ENCODE measurements at places on chromosomes 6 and 20. TPM values are rescaled to one million over a fixed set of nuclear protein-coding genes. Genes with fewer than 3 reads are reported as not detected.

TCEA2 gene
- 6.4 TPM for total RNA-seq

ENPP5 gene
- total RNA-seq, result 0.59 TPM

DAAM2 gene
- total RNA-seq, result 17.0 TPM

SLC12A5 gene
- 0.33 TPM for total RNA-seq

ADTRP gene
- total RNA-seq, result not detected

BTNL2 gene
- not detected for total RNA-seq

UST gene
- 2.7 TPM for total RNA-seq

TFAP2C gene
- under 0.01 TPM for total RNA-seq

ANKEF1 gene
- total RNA-seq, result 1.6 TPM

GDAP1L1 gene
- not detected for total RNA-seq

ZNF322 gene
- 6.9 TPM for total RNA-seq

PRKN gene
- total RNA-seq, result 3.9 TPM

PROKR2 gene
- not detected for total RNA-seq

SPATS1 gene
- total RNA-seq, result not detected

BPIFB4 gene
- not detected for total RNA-seq

PBOV1 gene
- not detected for total RNA-seq

GLP1R gene
- total RNA-seq, result not detected

MLN gene
- total RNA-seq, result not detected

SDC4 gene
- 54.4 TPM for total RNA-seq

Data from liver (tissue), 10 donors.